ENCODE measurements at places on chromosomes 5 and 9.
A peak's percentile ranks its signal among the peaks of the same experiment; 100 is the strongest.

GRCh38 chr5:122332599-122333555, 20.8 kb downstream of the SNCAIP start:
- DNase-seq: no peak

DNA sequence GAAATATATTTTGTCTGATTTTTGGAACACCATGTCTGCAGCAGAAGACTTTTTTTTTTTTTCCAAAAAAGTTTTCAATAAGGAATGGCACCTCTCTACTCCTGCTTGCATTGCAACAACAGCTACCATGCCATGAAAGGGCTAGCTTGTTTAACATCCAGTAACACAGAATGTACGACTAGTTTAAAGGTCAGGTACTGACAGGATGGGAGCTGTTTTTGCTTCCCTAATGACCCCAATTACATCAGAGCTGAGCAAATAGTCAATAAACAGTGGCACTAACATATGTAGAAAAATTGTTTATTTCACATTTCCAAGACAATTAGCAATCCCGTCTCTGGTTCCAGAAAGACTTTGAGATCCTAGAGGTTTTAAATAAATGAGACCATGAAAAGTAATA, 693.8 kb downstream of the NR2F1-AS1 start:
- no peak for DNase-seq

DNA sequence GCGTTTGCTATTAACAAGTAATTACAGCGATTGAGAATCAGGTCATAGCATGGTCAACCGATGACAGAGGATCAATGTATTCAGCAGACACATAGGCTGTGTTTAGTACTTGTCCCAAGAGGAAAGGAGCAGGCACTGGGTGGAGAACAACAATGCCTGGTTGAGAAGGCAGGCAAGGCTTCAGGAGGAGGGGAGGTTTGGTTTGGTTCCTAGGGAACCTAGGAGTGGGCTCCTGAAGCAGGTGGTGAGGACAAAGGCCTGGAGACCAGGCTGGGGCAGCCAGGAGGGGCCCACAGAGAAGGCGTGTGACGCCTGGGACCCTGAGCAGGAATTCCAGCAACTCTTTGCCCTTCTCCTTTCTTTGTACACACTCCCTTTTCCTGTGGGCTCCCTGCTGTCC, 195.6 kb downstream of the SPOCK1 start:
- DNase-seq: no peak

- no peak for DNase-seq
Observed at GRCh38 chr9:18666348-18666747, 192.4 kb downstream of the ADAMTSL1 start.

DNA sequence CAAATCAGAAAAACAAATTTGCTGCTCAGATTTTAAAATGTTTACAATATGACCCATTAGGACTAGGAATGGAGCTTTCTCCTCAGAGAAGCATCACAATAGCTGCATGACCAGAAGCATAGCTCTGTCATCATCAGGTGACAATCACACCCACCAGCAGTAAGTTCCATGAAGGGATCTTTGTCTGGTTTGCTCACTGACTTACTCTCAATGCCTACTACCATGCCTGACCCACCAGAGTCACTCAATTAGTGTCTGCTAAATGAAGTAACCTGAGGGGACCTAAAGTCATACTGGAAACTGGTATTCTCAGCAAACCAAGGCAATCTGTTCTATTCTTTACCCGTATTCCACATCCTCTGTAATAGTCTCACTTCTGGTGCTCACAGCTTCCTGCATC, 7.7 kb downstream of the ERMP1 start:
- no peak for DNase-seq

- no peak for DNase-seq
Observed at GRCh38 chr5:139335811-139336210, 5.8 kb upstream of the PAIP2 start.

DNA sequence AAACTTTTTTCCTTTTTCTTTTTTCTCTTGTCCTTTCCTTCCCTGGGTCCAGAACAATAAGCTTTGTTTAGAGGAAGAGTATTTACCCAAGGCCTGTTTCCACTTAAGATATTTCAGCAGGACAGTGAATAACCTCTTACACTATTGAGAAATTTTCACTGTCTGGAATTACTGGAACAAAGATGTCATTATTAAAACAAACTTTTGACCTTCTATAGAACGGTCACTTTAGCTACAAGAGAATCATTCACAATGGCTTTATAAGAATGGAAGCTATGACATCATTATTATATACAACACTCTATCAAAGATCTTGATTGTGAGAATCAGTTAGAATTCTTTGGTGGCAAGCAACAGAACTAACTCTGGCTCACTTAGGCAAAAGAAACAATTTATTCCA, 22.0 kb upstream of the ARHGAP26 start:
- no peak for DNase-seq

DNA sequence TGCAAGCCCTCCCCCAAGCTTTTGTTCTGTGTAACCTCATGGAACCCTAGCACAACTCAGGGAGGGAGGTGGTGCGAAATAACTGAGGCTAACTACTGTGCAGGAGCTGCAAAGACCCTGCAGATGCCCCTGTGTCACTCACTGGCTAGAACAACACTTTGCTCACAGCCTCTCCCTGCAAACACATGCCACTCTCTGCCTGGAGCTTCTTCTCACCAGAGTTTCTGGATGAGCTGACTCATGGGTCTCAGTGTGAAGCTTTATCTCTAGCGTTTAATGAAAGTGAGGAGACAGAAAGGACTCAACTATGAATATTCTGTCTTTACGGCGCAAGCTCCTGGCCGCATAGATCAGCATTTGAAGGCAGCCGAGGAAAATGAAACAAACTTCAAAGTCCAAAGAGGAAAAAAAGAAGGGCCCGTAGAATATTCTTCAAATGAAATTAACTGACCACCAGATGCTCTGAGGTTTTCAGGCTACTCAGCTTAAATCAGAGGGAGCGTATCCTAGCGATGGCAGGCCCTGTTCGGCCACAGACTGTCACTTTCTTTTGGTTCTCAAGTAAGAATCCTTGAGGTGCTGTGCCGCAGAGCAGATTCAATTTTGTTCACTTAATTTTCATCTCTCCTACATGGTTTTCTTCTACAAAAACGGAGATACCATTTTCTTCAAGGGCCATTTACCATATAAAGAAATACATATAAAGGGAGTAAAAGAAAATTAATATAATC, 77.7 kb upstream of the TAS2R1 start:
- DNase-seq: no peak

DNA sequence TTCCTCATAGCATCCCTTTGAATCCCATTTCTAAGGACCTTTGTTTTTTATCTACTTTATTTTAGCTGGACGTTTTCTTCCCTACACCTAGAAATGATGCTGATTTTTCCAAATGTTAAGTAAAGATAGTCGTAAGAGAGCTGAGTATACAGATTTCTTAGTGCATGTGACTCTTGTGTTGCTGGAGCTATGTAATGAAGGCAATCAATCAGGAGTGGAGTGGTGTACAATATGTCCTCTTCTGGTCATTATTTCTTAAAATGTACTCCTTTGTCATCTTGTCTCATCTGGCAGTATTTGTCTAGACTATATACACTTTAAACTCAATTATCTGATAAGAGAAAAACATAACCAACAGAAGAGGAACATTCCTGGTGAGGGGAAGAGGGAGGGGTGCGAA, 13.5 kb downstream of the GAPT start:
- no peak for DNase-seq

- no peak for DNase-seq
Observed at GRCh38 chr5:164497311-164498064, 992.1 kb downstream of the MAT2B start.

GRCh38 chr5:144467792-144468191, 297.1 kb downstream of the KCTD16 start:
- DNase-seq: peak; percentile 16

DNA sequence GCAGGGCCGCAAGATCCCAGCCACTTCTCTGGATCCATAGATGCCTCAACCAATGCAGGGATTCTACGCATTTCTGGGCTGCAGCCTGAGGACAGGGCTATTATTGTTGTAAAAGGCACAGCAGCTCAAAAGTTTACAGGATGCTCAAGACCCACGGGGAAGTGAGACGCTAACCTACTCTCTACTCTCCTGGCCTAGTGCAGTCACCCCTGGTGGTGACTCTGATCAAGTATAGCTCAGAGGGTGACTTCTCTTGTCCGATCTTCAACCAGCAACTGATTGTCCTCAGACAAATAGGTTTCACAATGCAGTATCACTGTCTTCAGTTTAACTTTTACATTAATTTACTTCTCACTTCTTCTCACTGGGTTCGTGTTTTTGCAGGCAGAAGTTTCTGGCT, 34.3 kb upstream of the ZNF354B start:
- DNase-seq: no peak

GRCh38 chr9:79120941-79121340, 450.8 kb upstream of the TLE4 start:
- DNase-seq: no peak

DNA sequence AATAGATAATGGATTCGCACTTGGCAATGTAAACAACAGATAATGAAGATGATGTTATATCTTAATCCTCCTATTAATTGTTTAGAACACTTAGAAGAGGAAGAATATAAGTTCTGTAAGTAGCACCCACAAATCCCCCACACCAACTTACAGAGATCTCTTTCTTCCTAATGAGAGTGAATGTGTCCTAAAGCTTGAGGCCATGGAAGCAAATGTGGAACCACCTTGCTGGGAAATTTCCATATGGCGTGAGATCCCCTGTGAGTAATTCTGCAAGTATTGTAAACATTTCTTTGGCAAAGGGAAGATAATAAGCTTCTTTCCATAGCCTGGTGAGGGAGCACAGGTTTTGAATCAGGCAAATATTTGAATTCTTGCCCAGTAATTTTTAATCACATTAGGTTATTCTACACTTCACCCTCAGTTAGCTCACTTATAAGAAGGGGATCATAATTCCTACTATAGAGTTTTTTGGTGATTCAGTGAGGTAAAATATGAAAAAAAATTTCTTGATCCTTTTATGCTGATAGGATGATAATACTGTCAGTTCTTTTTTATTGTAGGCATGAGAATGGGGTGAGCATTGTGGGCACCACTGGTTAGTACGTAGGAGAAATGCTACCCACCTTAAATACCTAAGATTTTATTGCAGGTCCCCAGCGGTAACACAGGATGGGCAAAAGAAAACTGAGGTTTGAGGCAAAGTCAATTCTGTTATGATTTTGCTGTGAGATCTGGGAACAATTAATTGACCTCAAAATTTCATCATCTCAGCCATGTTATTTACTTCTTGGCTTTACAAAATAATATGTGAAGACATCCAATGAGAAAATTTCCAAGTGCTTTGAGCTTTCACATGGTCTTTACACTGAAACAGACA, 574.8 kb downstream of the PSAT1 start:
- peak; percentile 94 for DNase-seq

DNA sequence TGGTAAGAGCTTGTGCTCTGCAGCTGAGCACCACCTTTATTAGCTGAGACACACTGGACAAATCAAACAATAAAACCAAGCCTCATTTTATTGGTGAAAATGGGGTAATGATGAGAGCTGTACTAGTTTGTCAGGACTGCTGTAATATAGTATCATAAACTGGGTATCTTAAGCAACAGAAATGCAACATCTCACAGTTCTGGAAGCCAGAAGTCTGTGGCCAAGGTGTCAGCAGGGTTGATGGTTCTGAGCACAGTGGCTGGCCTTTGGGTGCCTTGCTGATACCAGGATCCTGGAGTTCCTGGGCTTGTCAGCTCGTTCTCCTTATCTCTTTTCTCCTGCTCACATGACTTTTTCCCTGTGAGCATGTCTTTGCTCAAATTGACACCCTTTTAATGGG, 513.1 kb downstream of the IRX1 start:
- DNase-seq: no peak

GRCh38 chr9:137371521-137371941, 51.4 kb downstream of the EXD3 start:
- DNase-seq: no peak

GRCh38 chr9:6567140-6567591, 78.4 kb downstream of the GLDC start:
- peak; percentile 63 for DNase-seq

DNA sequence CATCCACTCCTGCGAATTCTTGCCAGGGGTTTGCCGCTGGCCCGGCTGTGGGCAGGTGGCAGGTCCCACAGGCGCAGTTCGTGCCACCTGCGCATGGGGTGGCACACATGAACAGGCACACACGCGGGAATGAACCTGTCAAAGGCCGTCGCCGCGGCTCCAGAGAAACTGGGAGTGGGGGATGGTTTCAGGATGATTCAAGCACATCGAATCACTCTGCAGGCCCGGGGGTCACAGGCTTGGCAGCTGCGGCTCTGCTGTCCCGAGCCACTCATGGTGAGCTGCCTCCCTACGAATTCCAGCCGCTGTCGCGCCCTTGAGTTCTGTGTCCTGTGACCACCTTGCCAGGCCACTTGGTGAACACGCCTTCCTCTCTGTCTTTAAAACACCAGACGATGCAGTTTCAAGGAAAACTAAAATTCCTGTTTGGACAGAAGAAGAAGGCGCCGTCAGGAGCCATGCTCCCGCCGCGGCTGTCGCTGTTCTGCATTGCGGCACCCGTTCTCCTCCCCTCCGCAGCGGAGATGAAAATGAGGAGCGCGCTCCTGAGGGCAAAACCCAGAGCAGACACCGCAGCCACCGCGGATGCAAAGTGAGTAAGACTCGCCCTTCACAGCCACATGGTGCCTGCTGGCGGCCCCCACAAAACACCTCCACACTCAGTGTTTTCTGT, 15.4 kb upstream of the EXOC3 start:
- DNase-seq: no peak

DNA sequence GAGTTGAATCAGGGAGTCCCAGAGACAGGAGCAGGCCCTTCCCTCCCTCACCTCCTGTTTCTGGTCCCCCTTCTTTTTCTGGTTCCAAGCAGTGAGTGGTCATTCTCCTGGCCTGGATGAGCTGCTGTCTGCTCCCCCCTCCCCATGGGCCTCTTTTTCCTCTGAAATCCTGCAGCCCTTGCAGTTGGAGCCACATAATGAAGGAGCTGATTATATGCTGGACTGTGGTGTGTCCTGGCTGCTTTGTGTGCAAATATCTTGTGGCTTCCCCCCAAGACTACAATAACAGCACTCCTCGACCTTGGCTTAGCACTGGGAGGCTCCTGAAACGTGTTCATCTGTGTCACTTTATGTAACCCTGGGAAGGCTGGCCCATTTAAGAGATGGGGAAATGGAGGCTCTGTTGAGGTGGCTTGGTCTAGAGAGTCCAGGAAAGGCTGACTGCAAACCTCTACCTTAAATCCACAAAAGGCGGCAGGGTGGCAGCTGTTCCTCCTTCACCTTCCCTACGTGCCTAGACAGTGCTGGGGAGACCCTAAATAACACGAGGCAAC, 69.2 kb downstream of the SH3PXD2B start:
- DNase-seq: no peak

DNA sequence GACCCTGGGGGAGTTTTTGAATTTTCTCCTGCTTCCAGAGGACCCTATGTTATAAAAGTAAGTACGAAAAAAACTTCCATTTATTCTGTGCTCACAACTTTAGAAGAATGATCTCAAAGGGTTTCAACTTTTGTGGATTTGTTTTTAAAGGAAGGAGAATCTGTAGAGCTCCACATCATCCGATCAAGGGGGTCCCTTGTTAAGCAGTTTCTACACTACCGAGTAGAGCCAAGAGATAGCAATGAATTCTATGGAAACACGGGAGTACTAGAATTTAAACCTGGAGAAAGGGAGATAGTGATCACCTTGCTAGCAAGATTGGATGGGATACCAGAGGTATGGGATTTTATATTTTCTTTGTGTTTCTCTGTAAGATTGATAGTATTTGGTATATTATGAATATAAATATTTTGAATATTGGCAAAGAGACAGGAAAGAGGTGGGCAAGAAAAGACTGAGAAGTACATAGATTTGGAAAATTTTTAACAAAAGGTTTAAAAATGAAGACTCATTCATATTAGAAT, 84.2 kb downstream of the ADGRV1 start:
- DNase-seq: no peak

- DNase-seq: no peak
Observed at GRCh38 chr5:40774623-40775022, 18.9 kb upstream of the TTC33 start.

Measured in fibroblast of skin of left quadriceps (primary cell).